HT-29 (cell line): ENCODE measurements at places on chromosomes 1 and 21.

DNA sequence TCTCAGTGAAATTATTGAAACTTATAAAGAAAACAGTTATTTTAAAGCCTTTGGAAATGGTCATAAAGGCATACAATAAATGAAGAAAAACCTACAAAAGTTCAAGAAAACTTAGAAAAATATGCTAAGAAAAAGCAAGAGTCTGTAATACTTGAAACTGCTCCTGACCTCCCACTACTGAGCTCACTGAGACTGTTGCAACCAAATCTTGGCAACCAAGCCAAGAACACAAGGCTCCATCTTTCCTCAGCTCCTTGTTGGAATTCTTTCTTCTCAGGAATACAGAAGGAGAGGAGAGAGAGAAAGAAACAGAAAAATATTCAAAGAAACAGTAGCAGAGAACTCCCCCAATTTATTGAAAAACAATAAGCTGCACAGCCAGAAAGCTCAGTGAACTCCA, 160.5 kb downstream of the RASAL2 start:
- no peak for DNase-seq

GRCh38 chr1:150262388-150263320, 5.1 kb downstream of the CA14 start:
- DNase-seq, result peak; percentile 29

- peak; percentile 39 for DNase-seq
These were observed 11.1 kb downstream of the ATP6V1G3 start for GRCh38 chr1:198529414-198529813.

DNA sequence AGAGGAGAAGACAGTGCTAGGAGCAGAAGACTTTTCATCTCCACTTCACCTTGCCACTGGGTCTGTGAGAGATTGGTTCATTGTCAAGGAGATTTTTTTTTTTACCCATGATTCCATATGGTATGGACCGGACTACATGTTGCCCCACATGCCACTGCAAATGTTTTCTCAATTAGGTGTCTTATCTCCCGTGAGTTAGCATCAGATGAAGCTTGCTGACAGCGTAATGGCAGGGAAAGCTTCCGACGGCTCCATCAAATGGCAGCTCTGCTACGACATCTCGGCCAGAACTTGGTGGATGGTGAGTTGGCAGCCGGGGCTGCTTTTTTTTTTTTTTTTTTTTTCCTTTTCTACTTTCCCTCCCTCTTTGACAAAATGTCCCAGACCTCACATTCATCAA, 217.2 kb upstream of the NFIA start:
- DNase-seq, result no peak

GRCh38 chr1:37995751-37996345, 6.0 kb upstream of the SF3A3 start:
- DNase-seq, result peak; percentile 52

- no peak for DNase-seq
These were observed 93.9 kb downstream of the ATP5PO start for GRCh38 chr21:33821503-33822322.

DNA sequence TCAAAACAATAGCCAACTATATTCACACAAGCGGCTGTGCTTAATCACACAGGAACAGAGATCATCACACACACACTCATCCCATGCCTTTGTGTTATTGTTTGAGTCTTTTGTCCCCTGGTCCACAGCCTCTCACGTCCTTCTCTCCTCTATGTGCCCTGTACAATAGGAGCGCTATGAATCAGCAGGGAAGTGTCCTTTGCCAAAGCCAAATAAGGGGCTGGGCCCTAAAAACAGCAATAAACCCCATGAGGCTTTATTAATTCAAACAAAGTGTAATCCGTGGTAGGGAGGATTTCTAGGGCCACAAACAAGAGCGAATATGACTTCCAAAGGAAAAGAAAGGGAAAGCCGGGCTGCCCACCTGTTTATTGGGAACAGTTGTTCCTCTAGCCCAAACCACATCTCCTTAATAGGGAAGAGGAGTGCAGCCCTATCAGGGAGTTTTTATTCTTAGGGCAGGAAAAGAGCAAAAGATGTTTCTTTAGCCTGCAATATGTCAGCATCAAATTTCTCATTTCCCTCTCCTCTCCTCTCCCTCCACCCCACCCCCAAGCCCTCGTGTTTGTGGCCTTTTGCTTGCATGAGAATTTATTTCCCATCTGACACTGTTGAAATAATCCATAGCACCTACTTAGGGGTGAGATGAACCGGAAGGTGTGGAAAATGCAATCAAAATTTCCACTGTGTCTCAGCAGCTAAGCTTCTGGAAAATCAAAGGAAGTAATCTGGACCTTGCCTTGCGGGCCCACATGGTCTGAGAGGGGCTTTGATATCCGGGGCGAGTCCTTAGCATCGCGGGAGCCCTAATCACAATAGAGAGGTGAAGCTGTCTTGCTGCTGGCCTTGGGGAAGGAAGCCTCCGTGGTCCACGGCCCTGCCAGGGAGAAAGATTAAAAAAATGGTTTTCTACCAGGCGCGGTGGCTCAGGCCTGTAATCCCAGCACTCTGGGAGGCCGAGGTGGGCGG, 45.3 kb upstream of the ITPKB start:
- no peak for DNase-seq

- DNase-seq, result no peak
These were observed 53.2 kb upstream of the B3GALNT2 start for GRCh38 chr1:235557495-235557894.

- DNase-seq, result no peak
These were observed 18.6 kb upstream of the TMEM52 start for GRCh38 chr1:1937549-1938275.

GRCh38 chr1:185342672-185343259, 25.7 kb upstream of the IVNS1ABP start:
- DNase-seq, result no peak

- no peak for DNase-seq
These were observed 31.9 kb downstream of the SLC1A7 start for GRCh38 chr1:53110370-53111072.

- DNase-seq, result no peak
These were observed 446.1 kb downstream of the SIPA1L2 start for GRCh38 chr1:232183802-232184201.

DNA sequence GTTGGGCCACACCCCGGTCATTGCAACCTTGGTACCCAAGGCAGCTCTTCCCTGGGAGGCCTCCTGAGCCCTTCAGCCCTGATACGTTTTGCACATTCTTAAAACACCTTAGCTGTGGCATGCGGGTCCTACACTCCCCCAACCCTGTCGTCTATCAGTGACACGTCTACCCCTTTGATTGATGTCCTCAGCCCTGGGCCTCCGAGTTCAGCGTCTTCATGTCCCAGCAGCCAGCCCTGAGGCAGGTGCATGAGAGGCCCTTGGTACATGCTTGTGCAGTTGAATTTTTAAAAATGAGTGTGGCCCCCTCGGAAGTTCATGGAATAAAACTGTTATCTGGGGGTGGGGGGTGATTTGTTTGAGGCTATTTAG, 38.9 kb upstream of the ADARB1 start:
- DNase-seq, result no peak

GRCh38 chr1:218459878-218460711, 115.0 kb downstream of the TGFB2 start:
- DNase-seq, result no peak

GRCh38 chr21:44700101-44701022, 3.4 kb downstream of the KRTAP10-12 start:
- DNase-seq, result no peak

DNA sequence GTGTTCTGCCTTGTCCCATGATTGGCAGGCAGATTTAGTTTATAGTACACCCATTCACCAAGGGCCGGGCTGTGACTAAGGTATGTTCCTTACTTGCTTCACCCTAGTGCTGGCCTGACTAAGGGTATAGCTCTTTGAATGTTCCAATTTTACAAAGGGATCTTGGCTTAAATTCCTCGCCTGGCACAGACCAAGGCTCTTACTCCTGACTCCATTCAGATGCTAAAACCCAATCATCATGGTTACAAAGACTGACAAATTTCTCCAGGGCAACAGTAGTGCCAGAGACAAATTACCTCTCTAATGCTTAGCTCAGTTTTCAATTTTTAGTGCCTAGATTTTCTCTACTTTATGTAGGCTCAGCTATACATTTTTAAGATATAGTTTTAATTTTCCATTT, 11.5 kb upstream of the C1orf53 start:
- DNase-seq, result no peak

- DNase-seq, result no peak
These were observed 37.9 kb upstream of the MPZL1 start for GRCh38 chr1:167683641-167684502.

- no peak for DNase-seq
These were observed 215.8 kb upstream of the JUN start for GRCh38 chr1:58999676-59000075.

- no peak for DNase-seq
These were observed 36.7 kb downstream of the MEF2D start for GRCh38 chr1:156463874-156464273.

- peak; percentile 30 for DNase-seq
These were observed 1.4 kb downstream of the WDR26 start for GRCh38 chr1:224433041-224433691.

GRCh38 chr21:44823179-44823660, 5.4 kb upstream of the SUMO3 start:
- no peak for DNase-seq

- DNase-seq, result no peak
These were observed 11.4 kb downstream of the PGBD5 start for GRCh38 chr1:230414694-230415093.

DNA sequence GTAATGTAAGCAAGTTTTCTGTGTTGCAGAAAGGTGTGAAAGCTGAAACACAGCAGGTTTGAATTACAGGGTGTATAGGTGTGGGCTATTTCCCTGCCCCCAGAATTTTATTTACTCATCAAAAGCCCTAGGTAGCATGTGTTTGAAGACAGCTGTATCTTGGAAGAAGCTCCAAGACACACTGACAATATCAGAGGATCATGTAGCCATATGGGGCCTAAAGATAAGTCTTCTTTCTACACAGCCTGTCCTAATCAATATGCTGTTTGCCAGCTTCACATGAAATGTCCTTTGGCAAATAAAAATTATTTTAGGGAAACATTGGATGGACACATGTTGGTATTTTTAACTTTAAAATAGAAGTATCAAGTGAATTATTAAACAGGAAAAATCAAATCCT, 17.5 kb upstream of the SUCO start:
- no peak for DNase-seq

DNA sequence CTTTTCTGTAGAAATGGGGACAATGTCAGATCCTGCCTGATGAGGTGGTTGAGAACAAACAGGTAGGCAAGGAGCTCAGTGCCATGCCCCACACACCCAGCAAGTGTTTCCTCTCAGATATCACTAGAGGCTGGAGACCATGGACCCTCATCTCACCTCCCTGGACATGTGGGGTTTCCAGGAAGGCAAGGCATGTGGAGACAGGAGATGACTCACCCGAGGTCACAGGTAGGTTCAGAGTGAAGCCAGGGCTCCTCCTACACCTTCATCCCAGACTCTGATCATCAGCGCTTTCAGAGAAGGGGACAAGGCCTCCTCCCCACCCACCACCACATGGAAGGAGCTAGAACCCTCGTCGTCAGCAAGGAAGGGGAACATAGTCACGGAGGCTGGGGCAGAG, 69.2 kb downstream of the MATN1 start:
- peak; percentile 36 for DNase-seq

GRCh38 chr21:33063907-33064622, 5.9 kb upstream of the OLIG1 start:
- no peak for DNase-seq

- no peak for DNase-seq
These were observed 41.6 kb upstream of the USP1 start for GRCh38 chr1:62395291-62395690.

DNA sequence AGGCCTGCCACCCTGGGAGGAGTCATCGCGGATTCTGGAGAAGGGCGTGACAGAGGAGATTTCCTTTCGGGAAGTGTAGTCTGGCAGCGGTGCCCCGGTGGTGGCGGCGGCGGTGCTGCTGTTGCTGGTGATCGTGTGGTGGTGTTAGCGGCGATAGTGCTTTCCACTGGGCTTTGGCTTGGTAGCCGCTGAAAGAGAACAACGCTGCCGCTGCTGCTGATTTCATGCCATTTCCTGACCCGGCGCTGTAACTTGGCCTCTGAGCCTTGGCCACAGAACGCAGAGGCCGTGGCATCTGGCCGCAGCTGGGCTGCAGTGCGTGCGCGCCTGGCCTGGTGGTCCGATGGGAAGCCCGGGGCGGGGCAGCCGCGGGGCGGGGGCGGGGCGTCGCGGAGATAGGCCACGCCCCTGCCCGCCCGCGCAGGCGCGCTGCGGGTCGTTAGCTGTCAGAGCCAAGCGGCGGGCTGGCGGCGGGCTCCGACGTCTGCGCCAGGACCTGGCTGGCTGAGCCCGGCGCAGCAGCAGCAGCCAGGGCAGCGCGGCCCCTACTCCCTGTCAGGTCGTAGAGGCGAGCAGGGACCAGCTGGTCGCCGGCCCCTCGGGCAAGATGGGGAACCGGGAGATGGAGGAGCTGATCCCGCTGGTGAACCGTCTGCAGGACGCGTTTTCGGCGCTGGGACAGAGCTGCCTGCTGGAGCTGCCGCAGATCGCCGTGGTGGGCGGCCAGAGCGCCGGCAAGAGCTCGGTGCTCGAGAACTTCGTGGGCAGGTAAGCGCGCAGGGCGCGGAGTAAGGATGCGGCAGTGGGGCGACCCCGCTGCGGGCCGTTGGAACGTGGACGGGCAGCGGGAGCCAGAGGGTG, at the start of gene DNM3:
TSS of gene DNM3 (plus strand) at position 449 of the 861 bp plus-strand sequence. CDS start at position 608, 159 bp downstream.
- DNase-seq, result no peak

- DNase-seq, result peak; percentile 67
These were observed 47.8 kb downstream of the SKI start for GRCh38 chr1:2275796-2276536.

GRCh38 chr1:231233735-231234417, 7.1 kb upstream of the GNPAT start:
- DNase-seq, result peak; percentile 80

DNA sequence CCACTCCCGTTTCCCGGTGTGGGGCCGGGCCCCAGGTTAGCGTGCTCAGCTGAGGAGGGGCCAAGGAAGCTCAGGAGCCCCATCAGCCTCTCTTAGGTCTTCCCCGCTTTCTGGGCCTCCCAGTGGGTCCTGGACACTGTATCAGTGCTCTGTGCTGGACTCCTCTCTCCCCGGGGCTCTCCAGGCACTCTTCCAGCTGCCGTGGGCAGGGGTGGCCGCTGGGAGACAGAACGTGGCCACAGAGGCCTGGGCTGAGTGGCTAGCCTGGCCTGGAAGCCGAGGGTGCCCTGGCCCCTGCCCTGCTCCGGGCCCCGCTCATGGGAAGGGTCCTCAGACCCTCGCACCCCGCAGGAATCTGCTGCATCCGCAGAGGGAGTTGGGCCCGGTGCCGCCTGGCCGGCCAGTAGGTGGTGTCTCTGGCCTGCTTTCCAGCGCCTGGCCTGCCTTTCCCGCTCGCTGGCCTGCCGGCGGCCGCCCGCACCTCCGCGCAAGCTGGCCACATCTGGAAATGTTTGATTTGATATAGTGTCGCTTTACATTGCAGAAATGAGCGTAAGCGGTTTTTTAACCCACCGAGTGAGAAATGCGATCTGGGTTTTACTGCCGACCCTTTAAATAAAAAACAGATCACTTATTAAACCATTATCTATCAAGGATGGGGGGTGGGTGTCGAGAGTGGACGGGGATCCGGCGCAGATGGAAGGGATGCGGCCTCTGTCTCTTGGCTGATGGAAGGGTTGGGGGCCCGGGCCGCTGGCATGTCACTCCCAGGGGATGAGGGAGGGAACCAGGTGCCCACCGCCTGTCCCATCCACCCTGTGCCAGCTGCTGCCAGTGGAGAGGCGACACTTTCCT, 74.4 kb upstream of the TTC34 start:
- peak; percentile 36 for DNase-seq
